ENCODE measurements at places on chromosomes 12 and 14.
A peak's percentile ranks its signal among the peaks of the same experiment; 100 is the strongest.

GRCh38 chr14:74568911-74569310 is 43.1 kb downstream of the LTBP2 start:
- DNase-seq: no peak

DNA sequence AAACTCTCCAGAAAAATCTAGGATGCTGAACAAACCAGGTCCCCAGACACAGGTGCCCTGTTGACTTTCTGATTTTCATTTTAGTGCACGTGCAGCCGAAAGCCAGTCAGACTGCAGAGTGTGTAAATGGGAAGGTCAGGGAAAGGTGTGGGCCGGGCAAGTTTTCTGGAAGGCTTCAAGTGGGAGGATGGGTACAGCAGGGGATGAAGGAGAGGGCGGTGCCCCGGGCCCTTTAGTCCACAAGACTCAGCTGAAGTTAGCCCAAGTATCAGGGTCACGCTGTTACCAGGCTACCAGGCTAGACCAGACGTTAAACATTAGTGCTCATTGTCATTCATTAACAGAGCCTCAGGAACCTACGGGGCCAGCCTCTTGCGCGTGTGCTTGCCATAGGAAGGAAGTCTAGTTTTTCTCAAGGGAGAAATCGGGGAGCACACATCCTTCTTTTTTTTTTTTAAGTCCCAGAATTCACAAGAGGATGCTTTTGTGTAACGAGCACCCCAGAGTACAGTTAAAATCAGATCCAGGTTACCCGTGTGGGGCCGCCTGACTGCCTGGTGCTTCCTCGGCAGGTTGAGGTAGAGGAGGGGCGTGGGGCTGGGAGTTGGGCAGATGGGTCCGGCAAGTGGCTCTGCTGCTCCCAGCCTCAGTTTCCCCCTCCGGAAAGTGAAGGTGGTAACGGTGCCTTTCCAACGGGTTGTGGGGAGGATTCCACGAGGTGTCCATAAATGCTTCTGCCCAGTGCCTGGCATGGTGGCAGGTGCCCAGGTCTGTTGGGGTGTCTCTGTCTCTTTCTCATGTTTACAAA is 19.1 kb downstream of the BCL7A start:
- DNase-seq: no peak

DNA sequence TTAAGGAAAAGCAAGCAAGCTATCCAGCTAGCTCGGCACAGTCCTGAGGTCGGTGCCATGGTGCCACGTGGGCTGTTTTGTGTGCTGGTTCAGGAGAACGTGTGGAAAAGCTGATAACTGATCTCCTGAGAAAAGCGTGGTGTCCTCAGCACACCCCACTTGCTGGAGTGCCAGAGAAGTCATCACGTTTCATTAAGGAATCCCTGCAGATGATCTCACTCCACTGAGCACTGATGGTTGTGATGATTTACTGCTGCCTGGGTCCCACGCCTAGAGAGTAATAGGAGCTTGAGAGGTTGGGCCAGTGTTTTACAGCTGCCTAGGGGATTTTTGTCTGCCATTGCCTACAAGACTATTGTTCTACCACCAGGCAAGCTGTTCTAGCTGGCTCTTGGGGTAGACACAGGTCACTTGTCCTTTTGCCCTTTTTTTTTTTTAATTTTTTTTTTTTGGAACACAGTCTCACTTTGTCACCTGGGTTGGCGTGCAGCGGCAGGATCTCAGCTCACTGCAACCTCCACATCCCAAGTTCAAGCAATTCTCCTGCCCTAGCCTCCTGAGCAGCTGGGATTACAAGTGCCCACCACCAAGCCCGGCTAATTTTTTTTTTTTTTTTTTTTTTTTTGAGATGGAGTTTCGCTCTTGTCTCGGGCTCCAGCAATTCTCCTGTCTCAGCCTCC is 42.3 kb upstream of the EVL start:
- DNase-seq: no peak

DNA sequence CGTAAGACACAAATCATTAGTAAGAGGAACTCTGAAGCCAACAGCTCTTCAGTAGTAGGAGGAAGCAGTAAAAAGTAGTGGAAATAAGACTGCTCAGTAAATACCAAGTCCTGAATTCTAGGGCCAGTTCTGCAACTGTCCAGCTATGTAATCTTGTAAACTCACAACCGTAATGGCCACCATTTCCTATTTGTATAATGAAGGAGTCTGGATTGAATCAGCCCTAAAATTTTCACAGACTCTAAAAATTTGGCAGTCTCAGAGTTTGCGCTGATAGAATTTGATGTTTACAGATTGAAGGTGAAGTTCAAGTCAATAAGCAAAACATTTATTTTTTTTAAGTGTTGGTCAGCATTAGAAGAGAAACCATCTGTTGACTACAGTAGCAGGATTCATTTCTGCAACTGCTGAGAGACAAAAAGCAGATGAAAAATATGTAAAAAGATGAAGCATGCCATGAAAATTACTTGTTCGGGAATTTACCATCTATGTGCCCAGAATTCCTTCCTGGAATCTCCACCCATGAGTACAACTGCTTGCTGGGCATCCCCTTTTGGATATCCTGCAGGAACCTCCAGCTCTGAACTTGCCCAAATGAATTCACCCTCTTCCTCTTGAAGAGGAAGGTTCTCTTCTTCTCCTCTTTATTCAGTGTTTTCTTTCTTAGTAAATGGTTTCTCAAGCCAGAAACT is 47.5 kb downstream of the GALNT4 start:
- no peak for DNase-seq

DNA sequence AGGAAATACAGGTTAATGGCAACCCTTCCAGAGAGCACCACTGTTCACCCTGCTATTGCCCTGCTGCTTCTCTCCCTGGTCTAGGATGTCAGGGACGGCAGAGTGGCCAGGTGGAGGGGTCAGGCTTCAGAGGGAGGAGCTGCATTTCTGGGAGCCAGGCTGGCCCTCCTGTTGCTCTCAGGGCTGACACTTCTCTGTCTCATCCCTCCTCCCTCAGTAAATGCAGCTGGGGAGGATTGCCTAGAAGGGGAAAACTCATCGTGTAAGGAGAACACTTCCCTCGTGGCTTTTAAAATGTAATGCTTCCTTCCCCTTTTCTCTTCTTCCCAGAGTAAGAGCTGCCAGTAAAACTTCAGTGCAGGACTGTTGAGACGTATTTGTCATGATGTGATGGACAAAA is 20.8 kb downstream of the SUSD6 start:
- DNase-seq: no peak

DNA sequence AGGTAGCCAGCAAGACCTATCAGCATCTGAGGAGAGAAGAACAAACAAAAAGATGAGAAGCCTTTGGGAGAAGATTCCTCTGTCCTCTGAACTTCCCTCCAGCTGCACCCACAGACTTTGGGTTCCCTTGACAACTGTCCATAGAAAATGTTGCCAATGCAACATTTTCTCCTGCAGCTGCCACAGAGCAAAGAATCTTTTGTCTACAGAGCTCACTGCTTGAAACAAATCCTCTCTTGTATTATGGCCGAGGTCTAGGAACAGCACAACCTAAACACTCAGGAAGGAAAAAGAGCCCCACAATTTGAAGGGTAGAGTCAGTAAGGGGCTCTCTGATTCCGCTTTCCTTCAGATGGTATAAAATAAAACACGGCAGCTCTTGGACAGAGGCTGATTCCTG is 14.3 kb downstream of the POMT2 start:
- no peak for DNase-seq

DNA sequence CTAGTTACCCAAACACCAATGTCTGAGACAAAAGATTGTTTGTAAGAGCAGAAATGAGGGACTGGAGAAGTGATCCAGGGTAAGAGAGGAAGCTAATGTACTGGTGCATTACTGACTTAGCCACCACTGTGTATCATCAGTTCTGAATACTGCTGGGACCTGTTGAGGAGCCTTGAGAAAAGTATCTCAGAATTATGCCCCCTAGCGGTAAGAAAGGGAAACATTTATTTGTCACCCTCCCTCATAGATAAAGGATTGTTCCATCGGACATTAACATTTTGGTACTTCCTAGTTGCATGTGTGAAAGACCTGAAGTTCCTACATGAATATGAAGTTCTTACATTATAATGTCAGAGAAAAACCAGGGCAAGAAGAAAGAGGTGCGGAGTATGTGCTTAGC is 612.5 kb downstream of the FSCB start:
- peak; percentile 23 for DNase-seq

DNA sequence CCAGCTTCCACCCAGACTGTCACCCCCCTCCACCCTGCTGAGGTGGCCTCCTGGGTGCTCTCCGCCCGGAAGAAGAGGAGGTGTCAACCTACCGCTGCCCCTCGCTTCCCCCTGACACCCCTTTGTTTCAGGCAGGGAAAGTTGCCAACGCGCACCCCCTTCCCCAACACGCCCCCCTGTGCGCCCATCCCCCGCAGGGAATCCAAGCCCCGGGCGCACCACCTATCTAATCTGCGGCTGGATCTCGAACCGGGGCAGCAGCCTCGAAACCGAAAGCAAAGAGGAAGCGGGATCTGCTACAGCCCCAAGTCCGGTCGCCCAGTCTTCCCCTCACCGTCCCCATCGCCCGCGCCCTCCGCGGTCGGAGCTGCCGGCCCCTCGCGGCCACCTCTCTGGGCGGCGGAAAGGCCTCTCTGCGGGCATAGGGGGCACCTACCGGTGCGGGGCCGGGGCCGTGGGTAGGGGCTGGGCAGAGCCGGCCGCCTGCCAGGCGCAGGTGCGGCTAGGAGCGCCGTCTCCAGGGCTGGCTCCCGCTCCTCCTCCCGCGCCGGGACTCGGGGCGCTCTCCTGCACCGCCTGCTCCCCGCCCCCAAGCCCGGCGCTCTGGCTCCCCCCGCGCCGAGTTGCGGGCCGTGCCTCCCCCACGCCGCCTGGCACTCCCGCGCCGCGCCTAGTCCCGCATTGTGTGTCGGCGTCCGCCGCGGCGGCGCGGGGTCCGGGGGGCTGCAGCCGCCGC is 18.3 kb upstream of the PLEKHH1 start:
- peak; percentile 27 for DNase-seq

GRCh38 chr14:89521988-89522387 is 105.0 kb upstream of the FOXN3 start:
- DNase-seq: no peak

DNA sequence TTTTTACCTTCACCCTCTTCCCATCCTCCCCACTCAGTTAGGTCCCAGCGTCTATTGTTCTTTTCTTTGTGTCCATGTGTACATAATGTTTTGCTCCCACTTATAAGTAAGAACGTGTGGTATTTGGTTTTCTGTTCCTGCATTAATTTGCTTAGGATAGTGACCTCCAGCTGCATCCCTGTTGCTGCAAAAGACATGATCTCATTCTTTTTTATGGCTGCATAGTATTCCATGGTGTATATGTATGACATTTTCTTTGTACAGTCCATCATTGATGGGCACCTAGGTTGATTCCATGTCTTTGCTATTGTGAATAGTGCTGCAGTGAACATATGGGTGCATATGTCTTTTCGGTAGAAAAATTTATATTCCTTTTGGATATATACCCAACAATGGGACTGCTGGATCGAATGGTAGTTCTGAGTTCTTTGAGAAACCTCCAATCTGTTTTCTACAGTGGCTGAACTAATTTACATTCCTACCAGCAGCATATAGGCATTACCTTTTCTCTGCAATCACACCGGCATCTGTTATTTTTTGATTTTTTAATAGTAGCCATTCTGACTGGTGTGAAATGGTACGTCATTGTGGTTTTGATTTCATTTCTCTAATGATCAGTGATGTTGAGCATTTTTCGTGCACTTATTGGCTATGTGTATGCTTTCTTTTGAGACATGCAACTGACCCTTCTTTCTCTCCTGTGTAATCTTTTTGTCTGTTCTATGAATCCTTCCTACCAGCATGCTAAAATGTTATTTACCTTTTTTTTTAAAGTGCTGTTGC is 279.7 kb upstream of the AMIGO2 start:
- no peak for DNase-seq

- no peak for DNase-seq
Measured at GRCh38 chr12:3896801-3897351, 23.7 kb upstream of the PARP11 start.

DNA sequence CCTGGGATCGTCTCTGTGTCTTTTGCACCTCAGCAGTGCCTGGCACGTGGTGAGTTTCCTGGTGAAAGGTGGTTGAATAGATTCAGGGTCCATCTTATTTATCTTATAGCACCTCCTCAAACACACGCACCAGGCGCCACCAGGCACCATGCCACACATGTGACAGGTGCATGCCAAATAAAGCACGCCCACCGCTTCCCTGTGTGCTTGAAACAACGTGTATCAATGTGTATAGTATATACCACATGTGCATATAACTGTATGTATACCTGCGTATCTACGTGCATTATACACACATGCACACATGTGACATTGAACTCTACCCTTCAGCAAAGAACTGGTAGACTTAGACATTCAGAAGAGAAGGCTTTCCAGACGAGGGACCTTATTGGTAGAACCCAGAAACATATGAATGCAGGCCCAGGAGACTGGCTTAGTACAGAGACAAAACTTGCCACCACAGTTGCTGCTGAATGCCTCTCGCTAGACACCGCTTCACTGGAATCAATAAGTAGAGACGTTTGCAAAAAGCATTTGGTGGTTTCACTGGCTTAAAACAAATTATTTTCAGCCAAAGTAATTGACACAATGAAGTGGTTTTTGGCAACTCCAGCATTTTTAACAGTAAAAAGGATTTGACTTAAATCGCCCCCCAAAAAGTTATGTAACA is 10.0 kb downstream of the EML1 start:
- no peak for DNase-seq

GRCh38 chr12:2667716-2668440 is 126.9 kb upstream of the FKBP4 start:
- DNase-seq: no peak

DNA sequence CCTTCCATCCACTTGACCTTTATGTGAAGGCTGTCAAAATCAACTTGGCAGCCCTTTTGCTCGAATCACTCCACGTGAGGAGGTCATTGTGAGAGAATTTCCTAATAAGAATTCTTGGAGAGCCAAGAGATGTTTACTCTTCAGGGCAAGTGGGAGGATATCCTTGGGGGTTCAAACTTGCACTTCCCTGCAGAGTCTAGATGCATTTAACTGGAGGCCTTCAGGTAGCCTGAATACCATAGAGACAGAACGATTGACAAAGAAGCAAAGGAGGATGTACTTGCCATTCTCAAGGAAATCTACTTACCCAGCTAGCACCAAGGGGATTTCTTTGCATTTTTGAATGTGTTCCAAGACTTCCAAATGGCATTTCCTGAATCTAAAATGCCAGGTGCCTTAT is 1702.6 kb upstream of the FLRT2 start:
- no peak for DNase-seq

DNA sequence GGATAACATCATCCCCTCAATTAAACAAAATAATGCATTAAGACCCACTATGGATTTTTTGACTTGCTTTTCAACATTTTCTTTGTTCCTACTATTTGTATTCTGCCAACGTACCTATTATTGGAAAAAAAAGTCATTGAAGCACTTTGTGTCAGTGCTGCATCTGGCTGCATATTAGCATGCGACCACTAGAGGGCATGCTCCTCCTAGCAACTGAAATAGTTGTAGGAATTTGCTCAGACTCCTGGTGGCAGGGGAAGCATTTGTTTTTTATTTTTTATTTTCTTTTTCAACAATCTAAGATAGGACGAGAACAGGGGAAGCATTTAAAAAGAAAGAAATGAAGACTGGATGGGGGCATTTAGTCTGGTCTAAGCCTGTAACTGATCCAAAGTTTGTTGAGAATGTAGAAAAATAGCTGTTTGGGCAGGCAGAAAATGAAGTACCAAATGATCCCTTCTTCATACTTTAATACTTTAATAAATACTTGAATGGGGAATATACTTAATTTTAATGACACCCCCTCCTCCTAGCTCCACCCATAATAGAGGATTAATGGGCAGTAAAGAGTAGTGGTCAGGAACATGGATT is 14.5 kb upstream of the CLEC4A start:
- peak; percentile 77 for DNase-seq

Data from activated CD4-positive, alpha-beta T cell treated with anti-CD3 and anti-CD28 coated beads, Interleukin-2, amount 50 U/mL, for 16 hours (primary cell).